NB4 (cell line): ENCODE measurements at places on chromosomes 7 and 10.

GRCh38 chr7:117019287-117019686 lies 66.0 kb downstream of the ST7 start:
- no peak for DNase-seq

DNA sequence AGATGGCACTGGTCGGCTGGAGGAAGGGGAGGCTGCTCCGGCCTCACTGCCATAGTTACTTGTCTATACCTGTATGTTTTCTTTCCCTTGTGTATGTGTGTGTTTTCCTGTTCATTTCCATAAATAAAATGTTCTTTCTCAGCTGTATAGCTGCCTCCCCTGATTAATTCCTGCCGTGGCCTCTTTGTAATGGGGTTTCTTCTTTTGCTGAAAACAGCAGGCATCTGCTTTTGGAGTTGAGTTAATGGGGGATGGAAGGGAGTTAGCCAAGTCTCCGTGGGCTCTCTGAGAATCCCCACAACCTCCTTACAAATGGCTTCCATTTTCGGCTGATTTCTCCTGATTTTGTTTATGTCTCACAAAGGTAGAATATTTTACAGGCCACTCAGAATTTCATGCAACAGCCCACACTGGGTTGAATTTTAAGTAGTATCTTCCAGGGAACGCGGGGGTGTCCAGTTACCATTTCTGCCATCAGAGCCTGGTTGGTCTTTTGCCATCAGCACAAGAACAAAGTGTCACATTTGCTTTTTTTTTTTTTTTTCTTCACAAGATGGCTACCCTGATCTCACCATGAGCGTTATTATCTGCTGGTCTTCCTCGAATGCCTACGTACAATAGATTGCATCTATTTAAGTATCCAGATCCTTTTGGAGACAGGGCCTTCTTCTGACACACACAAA lies 88.1 kb upstream of the NRP1 start:
- no peak for DNase-seq

DNA sequence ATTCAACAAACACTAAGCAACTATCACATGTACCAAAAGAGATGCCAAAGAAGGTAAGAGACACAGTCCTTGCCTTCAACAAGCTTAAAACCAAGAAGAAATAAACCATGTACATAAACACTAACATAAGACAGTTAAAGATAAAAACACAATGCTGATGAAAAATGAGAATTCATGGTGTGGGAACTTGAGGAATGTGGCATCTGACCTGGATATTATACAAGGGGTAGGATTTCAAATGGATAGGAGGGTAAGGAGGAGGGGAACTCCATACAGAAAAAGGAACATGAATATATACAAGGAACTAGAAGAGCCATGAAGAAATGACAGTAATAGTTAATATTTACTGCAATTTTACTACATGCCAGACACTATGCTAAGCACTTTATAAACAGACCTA lies 11.0 kb downstream of the HIBADH start:
- DNase-seq, result no peak

DNA sequence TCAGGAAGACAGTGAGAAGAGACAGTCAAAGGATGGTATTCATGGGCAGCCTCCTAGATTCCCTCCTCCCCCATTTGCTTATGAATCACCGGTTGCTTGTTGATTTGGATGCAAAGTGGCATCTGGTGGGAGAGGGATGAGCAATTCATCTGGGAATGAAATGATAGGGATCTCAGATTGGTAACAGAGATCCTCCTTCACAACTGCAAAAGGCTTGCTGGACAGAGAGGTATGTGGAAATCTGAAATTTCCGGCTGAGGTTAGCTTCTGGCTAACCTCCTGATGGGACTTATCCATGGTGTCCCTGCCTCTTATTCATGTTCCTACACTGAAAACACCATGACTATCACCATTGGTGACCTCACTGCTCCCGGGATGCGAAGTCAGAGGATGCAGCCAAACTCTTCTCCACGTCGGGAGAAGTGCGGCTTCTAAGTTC lies 48.4 kb upstream of the PODXL start:
- DNase-seq, result no peak

- DNase-seq, result peak; percentile 46
Observed at GRCh38 chr10:13099144-13099665, 758 bp upstream of the OPTN start.

DNA sequence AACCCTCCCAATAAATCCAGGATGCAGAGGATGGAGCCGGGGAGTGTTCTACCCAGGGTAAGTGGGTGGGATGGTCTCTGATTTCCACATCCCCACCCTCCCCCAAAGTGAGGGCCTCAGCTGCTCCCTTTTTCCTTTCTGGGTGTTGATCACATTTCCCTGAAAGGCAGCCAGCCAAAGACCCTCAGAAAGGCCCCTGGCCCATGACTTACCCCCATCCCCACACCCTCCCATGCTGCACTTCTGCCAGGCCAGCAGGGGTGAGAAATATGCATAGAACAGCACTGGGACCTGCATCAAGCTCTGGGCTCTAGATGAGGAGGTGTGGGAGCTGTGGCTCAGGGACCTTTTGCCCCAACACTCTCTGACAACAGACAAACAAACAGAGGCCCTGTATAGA lies 927.3 kb upstream of the ZNF722 start:
- no peak for DNase-seq
